ENCODE measurements at places on chromosomes 11 and 22. TPM values are rescaled to one million over a fixed set of nuclear protein-coding genes. Genes with fewer than 3 reads are reported as not detected.

The DDIAS gene
- total RNA-seq, result 18.2 TPM

The APOL4 gene
- not detected for total RNA-seq

The PAX6 gene
- 2.0 TPM for total RNA-seq

The BIRC3 gene
- 29.6 TPM for total RNA-seq

The MS4A18 gene
- total RNA-seq, result not detected

The PDHX gene
- total RNA-seq, result 30.5 TPM

The POTEH gene
- not detected for total RNA-seq

The FBXO7 gene
- 74.9 TPM for total RNA-seq

The ZBTB16 gene
- total RNA-seq, result not detected

The OR52A1 gene
- total RNA-seq, result not detected

The OR52H1 gene
- not detected for total RNA-seq

The DEFB131B gene
- not detected for total RNA-seq

The UPB1 gene
- total RNA-seq, result not detected

The ADORA2A gene
- 1.0 TPM for total RNA-seq

The TMPRSS13 gene
- total RNA-seq, result not detected

The OR56A3 gene
- not detected for total RNA-seq

The SLC22A6 gene
- not detected for total RNA-seq

The ADM2 gene
- total RNA-seq, result 0.50 TPM
